ENCODE measurements at places on chromosomes 3 and 15.

DNA sequence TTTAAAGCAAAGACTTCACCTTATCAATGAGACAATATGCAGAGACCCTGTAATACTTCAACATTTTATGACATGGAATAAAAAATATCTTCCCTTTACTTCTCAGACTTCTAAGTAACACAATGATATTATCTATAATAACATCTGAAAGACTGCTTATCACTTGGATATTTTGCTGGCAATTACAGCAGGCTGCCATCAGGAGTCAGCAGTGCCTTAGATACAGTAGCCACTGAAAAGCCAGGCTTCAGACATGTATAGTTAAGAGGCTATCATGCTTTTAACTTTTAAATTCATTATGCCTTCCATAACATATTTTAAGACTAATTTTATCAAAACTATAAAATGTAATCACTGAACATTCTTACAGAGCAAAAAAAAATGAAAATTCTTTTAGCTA is 227.5 kb downstream of the NEK10 start:
- DNase-seq = no peak

- DNase-seq = no peak
Observed at GRCh38 chr3:94115482-94115881, 52.6 kb downstream of the NSUN3 start.

GRCh38 chr15:98268163-98268562 is 307.7 kb downstream of the ARRDC4 start:
- DNase-seq = no peak

DNA sequence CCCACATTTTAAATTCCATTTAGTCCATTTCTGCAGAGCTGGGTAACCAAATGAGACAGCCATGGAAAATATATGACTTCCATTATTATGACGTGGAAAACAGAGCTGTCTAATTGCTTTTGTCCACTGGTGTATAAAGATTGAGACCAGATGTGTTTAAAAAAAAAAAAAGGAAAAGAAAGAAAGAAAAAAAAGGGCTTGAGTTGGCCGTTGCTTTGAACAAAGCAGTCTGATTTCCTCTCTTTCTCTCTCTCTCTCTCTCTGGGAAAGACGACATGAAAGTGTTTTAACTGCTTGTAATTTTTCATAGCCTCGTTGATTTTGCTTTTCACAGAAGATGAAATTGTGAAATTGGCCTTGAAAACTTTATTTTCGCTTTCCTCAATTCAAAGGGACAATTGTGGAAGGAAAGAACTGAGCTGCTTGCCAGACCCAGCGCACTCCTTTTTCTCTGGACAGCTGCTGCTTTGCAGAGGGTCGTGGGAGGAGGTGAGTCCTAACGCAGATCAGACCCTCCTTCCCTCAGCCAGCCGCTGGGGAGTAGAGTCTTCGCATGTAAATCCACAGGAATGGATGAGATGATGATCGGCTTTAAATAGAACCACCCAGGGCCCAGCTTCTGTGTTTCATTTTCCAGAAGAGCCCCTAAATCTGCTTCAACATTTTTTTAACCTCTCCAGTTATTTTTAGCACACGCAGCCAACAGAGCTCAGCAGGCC is 42.8 kb upstream of the UBE2E1 start:
- no peak for DNase-seq

DNA sequence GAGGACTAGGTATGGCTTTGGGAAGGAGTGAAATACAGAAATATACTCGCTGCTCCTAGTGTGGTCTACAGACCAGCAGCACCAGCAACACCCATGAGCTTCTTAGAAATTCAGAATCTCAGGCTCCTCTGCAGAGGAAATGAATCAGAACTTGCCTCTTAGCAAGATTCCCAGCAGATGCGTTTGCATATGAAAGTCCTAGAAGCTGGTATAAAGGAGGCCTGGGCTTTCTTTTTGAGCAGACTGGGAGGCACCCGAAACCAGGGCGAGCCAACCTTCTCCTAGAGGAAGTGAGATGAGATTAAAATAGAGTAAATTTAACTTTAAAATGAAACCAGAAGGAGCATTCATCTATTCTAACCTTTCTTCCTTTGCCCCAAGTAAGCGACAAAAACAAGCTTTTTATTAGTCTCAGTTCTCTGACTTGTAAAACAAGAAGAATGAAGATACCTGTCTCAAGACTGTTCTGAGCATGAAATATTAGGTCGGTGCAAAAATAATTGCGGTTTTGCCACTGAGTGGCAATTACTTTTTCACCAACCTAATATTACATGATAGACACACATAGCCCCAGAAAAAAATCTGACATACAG is 140.0 kb downstream of the PDZRN3 start:
- no peak for DNase-seq

DNA sequence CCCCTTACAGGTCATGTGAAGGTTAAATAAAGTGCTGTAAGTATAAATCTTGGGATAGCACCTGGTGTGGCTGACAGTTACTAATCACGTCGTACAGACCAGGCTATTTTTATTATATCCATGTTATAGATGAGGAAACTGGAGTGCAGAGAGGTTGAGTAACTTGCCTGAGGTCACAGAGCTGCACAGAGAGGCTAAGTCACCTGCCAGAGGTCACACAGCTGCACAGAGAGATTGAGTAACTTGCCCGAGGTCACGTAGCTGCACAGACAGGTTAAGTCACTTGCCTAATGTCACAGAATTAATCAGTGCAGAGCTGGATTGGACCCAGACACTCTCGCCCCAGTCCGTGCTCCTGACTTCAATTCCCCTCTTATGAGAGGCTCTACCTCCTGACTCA is 171.5 kb downstream of the NUP210 start:
- no peak for DNase-seq

DNA sequence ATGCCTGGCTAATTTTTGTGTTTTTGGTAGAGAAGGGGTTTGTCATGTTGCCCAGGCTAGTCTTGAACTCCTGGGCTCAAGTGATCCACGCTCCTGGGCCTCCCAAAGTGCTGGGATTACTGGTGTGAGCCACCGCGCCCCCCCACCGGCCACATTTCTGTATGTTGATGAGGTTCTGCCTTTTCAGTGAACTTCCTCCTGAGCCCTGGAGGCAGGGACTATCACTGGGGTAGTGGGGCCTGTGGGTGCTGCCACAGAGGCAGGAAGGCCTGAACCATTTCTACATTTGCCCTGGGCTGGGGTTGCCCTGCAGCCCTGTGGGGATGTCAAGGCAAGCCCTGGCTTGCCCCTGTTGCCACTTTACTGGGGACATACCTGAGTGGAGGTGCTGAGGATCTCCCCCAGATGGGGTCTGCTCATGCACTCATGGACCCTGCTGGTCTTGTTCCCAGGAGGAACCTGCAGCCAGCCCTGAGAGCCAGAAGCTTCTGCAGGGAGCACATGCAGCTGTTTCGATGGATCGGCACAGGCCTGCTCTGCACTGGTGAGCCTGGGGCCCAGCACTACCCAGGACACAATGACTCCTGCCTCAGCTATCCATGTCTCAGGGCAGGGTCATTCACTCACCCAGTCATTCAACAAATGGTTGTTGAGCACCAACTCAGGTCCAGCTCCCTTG is 5.7 kb downstream of the SLC28A1 start:
- no peak for DNase-seq

DNA sequence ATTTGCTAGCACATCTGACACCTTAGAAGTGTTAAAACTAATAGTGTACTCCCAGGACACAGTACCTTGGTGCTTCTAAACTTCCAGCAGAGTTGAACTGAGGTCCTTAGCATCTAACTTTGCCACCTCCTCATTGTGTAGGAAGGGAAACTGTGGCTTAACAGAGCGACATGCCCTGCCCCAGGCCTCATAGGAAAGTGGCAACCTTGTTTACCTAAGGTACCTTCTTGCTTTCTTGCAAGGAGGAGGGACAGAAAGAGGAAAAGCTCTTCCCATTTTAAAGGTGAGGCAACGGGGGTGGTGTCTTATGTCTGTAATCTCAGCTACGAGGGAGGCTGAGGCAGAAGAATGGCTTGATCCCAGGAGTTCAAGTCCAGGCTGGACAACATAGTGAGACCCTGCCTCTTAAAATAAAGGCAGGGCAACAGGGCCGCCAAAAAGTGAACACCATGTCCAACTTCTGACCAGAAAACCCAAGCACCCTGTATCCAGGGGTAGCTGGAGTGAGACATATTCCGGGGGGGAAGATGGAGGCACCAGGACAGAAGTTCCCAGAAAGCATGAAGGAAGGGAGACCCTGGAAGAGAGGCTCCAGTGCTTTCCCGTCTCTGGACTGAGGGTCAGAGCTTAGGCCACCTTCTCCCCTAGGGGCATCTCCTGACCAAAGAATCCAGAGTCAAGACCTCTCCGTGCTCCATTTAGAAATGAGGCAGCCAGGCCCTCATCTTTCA is 540 bp upstream of the KLHL40 start:
- DNase-seq = no peak

- no peak for DNase-seq
Observed at GRCh38 chr15:52104532-52105004, 8.0 kb downstream of the BCL2L10 start.

DNA sequence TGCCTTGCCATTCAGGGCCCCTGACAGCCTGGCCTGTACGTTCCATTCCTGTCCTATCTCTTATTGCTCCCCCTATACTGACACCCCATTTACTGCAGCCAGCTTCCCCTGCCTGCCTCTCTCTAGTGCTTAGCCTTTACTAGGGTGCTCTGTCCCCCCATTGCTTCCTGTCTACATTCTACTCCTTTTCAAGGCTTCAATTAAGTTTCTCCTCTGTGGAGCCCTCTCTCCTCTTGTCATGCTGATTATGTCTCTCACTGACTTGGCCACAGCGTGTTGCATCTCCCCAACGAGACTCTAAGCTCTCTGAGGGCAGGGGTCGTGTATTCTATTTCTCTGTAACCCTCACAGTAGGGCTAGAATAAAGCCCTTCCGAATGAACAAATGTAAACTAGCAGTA is 185.2 kb downstream of the RPLP1 start:
- no peak for DNase-seq

DNA sequence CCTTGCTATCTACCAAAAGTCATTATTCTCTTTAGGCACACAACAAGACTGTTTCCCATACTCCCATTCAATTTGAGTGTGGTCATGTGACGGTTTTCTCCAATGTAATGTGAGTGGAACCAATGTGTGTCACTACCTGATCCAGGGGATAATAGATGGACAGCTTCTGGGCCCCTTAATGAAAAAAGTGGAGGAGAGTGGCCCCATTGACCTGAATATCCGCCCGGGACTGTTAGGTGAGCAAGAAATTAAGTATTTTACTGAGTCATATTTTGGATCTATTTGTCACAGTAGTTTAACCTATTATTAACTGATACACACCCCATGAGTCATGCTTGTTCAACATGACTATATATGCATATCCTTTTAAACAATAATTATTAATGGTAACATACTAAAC is 15.1 kb upstream of the ARID3B start:
- no peak for DNase-seq

GRCh38 chr3:184229394-184230080 is at the start of gene VWA5B2:
TSS of gene VWA5B2 (plus strand) at chr3:184229585. CDS start at chr3:184230529, 944 bp downstream.
- no peak for DNase-seq

DNA sequence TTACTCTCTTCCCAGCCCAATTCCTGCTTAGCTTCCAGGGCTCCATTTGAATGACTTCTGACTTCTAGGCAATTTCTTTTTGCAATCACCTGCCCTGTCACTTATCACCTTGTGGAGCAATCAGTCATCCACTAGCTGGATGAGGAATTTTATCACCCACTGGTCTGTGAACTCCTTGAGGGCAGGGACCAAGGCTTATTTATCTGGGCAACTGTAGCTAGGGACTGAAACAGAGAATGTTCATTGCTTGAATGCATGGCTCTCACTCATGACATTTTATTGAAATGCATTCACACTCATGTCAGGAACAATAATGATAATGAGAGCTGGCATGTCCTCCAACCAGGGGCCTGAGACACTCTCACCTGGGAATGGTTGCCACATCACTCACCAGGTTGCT is 15.5 kb downstream of the TNFAIP8L3 start:
- DNase-seq = no peak

GRCh38 chr3:129908417-129908816 is 14.9 kb upstream of the TMCC1 start:
- no peak for DNase-seq

DNA sequence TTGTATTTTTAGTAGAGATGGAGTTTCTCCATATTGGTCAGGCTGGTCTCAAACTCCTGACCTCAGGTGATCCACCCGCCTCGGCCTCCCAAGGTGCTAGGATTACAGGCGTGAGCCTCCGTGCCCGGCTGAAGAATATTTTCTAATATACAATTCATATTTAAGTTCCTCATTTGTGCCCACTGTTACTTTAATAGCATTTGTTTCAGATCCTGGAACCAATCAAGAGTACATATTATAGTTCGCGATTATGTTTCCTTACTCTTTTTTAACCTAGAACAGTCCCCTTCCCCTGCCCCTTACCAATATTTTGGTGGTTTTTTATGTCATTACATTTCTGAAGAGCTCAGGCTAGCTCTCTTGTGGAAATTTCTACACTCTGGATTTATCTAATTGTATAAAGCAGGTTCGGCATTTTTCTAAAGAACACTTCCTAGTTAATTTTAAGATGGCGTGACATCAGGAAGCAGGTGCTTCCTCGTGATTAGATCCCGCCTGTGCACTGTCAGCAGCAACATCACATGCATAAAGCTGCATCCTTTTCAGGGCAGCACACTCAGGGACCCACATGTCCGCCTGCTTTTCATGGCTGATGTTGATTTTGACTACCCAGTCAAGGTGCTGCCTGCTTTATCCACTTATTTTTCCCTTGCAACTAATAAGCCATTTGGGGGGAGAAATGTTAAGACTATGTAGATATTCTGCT is 88.7 kb upstream of the EPHB3 start:
- no peak for DNase-seq

DNA sequence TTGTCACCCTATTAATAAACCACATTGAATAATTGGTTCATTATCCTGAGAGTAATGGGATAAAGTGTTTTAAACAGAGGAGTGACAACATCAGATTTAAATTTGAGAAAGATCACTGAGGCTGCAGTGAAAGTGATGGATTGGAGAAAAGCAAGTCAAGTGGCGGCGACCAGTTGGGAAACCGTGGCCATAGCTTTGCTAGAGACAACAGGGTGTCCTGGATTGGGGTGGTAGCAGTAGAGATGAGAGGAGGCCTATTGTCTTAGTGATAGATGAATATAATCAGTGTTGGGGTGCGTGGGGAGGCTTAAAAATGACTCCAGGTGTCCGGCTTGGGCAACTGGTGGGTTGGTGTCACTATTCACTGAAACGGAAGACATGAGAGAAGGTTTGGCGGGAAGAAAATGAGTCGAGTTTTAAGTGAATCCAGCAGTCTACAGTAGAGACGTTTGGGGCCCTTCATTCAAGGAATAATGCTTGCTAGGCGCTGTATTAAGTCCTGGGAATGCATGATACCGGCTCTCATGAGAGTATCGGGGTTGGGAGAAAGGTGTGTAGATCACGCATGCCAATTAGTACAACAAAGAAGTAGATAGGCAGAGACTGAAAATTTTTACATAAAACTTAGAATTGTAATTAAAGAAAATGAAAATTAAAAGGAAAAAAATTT is 819 bp downstream of the NEK4 start:
- DNase-seq = no peak

DNA sequence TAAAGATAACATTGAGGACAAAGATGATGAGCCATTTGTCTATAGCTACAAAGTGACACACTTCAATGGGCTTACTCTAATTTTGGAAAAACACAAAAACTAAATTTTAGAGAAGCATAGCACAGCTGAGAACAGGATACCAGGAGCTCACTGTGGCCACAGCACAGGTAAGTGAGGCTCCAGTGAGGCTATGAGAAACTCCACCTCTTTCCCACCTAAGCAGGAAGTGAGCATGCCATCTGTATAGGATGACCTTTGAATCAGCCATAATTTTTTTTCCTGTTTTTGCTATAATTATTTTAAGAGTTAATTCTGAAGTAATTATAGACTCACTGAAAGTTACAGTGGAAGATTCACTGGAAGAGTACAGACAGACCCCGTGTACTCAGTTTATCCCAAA is 82.1 kb upstream of the DCLK3 start:
- DNase-seq = no peak

Measured in cortex of kidney (tissue), 1 donor.